Uterus (tissue), 4 donors: ENCODE measurements at places on chromosomes 2 and 18.

DNA sequence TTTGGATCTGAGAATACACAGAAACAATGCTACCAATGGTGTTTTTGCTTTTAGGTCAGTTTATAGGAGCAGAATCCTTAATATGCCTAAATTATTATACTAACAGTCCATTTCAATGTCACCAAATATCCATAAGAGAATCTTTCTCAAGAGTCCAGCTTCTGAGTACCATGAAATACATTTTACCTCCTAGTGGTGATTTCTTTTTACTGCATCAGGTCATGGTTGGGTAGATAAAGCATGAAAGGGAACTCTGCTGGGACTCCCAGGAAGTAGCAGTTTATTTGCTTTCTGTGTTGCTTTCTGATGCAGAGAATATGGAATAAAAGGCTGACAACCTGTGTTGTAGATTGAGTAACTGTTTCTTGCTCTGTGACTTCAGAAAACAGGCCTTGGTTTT is 115.6 kb downstream of the PPP1R1C start:
- DNase-seq, result no peak

DNA sequence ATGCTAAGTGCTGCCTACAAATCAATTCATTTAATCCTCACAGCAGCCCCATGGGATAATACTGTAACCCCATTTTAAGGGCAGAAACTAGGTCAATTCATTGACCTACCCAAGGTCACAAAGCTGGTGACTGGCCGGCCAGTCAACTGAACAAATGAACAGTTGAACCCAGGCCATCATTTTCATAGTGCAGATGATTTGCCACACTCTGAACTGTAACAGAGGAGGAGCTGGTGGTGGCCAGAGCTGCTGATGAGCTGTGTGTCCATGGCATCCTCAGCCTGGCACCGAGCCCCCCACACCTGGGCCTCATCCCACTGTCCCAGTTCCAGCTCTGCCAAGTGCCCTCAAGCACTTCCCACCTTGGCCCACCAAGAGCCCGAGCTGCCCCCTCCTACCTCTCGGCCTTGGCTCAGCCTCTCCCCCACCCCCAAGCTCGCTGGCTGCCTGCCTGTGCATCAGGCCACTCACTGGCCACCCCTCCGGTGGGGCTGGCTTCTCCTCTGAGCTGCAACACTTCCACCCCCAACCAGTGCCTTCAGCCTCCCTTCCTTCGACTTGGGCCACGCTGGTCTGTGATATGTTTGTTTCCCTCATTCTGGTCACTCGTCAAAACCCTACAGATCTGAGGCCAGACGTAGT is 58.4 kb downstream of the ATOH8 start:
- DNase-seq, result no peak

GRCh38 chr2:193556766-193557470 is 1362.2 kb upstream of the TMEFF2 start:
- DNase-seq, result no peak

GRCh38 chr18:70288171-70288850 is 534 bp upstream of the SOCS6 start:
- DNase-seq, result peak; percentile 29

GRCh38 chr2:187985923-187986322 is 305.8 kb upstream of the GULP1 start:
- DNase-seq, result no peak

- no peak for DNase-seq
Observed at GRCh38 chr18:35343488-35343935, 708 bp downstream of the ZNF24 start.

GRCh38 chr2:204293884-204294747 is 251.2 kb upstream of the PARD3B start:
- no peak for DNase-seq

DNA sequence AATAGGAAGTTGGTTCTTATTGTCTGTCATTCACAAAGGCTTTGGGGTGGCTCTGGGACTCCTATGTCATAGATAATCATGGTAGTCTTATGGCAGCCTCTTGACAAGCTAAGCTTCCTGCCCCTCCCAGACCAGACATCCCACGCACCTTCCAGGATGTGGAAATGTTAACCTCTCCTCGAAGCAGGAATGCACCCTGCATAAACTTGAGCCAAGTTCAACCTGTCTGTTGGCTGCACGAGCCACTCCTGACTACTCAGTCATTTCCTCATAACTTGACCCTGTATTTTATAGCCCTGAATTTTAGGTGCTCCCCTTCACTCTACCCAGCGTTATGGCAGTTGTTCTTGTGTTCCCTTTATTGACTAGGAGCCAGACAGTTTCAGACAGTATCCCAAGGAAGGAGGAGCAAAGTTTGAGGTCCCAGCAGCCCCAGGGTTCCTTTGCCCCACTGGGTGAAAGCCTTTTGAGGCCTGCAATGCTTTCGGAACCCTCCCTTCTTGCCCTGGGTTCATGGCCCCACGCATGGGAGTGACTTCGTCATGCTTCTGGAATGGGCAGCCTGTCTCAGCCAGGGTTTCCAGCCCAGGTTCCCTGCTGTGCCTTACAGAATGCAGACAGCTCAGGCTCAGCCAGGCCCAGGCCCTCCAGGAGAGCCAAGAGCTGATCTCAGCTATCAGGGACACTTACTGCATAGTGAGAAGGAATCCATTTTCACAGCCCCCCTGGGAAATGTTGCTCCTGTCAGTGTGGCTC is 15.6 kb upstream of the INO80C start:
- peak; percentile 48 for DNase-seq

- DNase-seq, result no peak
Observed at GRCh38 chr2:233807966-233808935, 30.1 kb downstream of the MROH2A start.

- no peak for DNase-seq
Observed at GRCh38 chr2:29747786-29748470, 173.5 kb downstream of the ALK start.

DNA sequence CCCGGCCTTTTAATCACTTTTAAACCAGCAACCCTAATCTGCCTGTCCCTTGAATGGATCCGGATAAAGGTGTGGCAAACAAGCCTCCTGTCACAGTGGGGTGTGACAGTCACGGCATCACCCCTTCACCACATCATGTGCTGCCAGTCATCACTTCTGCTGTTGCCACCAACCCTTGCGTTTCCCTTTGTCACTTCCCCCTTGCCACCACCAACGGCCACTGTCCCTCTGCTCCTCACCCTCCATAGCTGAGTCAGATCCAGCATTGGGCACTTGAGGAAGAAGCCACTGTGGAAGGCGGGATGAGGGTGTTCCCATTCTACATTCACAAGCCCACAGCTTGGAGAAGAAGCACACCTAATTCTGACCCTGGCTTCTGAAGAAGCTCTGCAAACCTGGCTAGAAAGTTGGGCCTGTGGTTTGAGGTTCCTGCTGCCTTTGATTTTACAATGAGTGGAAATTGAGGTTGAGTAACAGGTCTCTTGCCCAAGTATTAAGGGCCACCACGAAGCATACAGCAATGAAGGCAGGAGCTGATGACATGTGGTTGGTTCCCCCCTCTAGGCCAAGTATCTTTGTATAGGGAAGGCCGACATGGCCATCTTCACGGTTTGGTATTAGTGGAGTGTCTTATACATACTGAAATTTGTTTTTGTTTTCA is 22.9 kb upstream of the DARS1 start:
- DNase-seq, result peak; percentile 16

DNA sequence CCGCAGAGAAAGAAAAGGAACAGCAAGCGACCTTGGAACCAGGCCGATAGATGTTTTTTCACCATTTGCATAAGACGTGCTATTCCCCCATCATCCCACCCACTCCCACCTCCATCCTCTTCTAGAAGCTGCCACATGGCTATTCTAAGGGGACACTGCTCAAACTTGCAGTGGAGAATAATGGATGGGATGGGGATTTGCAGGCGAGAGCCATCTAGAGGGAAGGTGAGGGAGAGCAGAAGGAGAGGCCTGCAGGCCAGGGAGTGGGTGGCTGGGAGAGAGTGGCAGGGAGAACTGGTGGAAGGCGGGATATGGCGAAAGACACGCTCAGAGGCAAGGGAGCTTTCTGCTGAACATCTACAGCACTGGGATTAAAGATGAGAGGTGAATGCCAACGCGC is 84.9 kb downstream of the MAPK4 start:
- no peak for DNase-seq

- no peak for DNase-seq
Observed at GRCh38 chr18:53411511-53411910, 813.0 kb downstream of the MBD2 start.

DNA sequence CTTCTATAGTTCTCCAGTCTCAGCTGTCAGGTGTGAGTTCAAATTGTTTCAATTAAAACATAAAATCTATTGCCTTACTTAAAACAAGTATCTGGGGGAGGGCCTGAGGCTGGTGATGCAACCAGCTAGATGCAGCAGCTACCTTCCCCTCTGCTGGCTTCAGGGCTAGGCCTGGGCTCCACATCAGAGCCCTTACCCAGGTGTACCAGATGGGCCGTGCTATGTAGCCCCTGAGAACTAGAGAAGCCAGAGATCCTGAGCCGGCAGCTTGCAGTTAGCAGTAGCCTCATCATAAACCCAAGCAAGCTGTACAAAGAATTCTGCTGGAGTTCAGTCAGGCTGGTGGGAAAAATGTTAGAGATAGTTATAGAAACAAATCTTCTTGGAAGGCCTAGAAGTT is 97.7 kb upstream of the ACAA2 start:
- DNase-seq, result no peak

DNA sequence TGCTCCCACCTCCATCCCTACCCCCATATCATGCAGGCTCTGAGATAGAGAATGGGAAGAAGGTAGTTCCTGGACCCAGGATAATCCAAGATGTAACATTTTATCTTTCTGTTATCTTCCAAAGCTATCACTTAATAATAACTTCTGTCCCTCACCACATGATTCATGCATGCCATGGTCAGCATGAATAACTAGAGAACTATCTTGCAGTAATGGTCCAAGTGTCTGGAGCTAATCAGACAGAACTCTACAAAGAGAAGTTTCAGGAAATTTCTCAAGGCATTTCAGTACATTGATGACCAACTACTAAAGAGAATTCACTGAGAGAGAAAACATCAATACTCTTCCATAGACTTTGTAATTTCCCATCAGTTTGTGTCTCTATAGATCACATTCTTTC is 1469.7 kb upstream of the PIK3C3 start:
- DNase-seq, result no peak
